NCI-H187 (cell line): ENCODE measurements at places on chromosomes 12 and 14.

- DNase-seq = no peak
Observed at GRCh38 chr14:106528717-106529116, 1002.3 kb downstream of the TMEM121 start.

DNA sequence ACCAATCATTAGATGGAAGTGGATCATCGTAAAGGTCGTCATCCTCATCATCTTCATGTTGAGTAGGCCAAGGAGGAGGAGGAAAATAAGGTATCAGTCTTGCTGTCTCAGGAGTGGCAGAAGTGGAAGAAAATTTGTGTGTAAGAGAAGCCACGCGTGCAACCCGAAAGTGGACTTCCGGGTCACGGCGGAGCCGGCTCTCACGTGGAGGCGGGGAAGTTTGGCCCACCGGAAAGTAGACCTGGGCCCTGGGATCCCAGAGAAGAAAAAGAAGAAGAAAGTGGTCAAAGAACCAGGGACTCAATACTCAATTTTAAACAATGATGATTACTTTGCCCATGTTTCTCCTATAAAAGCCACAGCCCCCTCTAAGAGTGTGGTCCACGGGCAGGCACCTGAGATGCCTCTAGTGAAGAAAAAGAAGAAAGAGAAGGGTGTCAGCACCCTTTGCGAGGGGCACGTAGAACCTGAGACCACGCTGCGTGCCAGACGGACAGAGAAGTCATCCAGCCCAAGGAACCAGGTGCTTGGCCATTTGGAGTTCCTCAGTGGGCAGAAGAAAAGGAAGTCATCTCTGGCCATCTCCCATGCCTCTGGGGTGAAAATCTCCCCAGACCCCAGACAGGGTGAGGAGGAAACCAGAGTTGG, 365.8 kb downstream of the BCAT1 start:
- DNase-seq = no peak

GRCh38 chr12:124152731-124153130, 142.2 kb upstream of the RFLNA start:
- no peak for DNase-seq

GRCh38 chr12:65960820-65961189, 136.5 kb downstream of the HMGA2 start:
- no peak for DNase-seq

GRCh38 chr12:3600951-3601350, 109.9 kb downstream of the PRMT8 start:
- DNase-seq = no peak

GRCh38 chr14:69093631-69094421, 59.1 kb downstream of the DCAF5 start:
- no peak for DNase-seq

- DNase-seq = no peak
Observed at GRCh38 chr12:15691388-15691787, 97.8 kb downstream of the EPS8 start.

DNA sequence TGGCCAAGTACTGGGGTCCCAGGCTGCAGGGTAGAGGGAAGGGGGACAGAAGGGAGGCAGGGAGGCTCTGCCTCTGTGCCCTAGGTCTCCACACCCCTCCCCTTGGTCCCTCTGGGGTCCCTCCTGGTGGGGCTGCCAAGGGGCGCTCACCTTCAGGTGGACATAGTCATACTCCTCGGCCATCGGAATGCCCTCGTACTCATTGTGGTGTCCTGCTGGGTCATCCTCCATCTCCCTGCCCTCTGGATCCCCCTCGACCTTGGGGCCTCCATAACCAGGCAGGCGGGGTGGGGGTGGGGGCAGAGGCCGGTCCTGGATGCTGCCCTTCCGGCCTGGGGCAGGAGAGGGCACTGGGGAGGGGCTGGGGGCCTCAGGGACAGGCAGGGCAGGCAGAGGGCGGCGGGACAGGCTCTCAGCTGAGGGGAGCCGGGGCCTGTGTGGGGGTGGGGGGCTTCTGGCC, 5.8 kb downstream of the EFS start:
- no peak for DNase-seq

- DNase-seq = peak; percentile 33
Observed at GRCh38 chr12:49187184-49187583, 1.7 kb downstream of the TUBA1A start.

DNA sequence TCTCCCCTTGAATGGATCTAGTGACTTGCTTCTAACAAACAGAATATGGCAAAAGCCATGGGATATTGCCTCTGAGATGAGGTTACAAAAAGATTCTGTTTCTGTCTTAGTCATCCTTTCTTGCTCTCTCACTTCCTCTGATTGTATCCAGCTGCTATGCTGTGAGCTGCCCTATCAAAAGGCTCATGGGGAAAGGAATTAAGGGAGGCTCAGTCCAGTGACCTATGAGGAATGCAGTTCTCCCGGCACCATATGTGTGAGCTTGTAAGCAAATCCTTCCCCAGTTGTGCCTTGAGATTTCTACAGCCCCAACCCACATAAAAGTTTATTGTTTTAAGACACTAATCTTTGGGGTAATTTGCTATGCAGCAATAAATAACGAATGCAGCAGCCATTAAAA, 183.1 kb downstream of the KLHL28 start:
- no peak for DNase-seq

- no peak for DNase-seq
Observed at GRCh38 chr14:103846097-103846496, 1.3 kb downstream of the PPP1R13B start.

DNA sequence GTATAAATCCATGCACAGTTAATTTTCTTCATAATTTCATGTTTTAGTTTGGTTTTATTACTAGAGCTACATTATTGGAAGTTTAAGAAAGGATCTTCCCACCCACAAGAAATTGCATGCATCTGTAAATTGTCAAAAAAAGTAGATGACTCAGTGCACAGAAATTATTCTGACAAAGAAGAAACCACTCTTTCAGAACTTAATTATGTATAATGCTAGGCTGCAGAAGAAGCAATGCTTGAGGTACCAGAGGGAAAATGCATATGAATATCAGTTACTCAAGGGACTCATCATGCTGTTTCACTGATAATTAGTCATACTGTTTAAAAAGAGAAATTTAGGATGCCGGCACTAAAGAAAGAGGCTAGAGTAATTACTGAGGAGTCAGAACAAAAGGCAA, 147.0 kb downstream of the SLC16A7 start:
- DNase-seq = no peak

GRCh38 chr12:92034083-92034482, 111.6 kb downstream of the BTG1 start:
- DNase-seq = no peak

DNA sequence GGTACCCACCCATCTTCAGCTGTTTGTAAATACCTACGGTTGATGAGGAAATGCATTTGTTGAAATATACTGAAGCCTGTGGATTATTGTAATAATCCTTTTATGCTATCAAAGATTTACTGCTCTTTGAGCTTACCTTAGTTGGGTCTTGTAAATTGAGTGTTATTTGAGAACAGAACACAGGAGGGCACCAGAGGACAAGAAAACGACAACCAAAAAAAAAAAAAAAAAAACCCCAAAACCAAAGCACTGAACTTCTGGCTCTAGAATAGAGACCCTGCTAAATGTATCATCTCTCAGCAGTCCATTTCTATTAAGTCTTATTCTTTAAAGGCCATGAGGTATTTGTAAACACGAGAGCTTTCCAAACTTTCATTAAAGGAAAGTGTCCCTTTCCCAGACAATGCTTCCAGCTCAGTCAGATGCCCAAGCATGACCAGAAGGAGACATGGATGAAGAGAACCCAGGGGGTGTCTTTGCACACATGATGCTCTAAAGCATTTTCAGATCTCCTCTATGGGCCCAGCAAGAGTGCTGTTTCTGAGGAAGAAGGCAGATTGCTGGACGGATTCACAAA, 763.9 kb downstream of the NRXN3 start:
- DNase-seq = no peak
